Midbrain (tissue), 1 donor: ENCODE measurements at places on chromosomes 2 and 18.

DNA sequence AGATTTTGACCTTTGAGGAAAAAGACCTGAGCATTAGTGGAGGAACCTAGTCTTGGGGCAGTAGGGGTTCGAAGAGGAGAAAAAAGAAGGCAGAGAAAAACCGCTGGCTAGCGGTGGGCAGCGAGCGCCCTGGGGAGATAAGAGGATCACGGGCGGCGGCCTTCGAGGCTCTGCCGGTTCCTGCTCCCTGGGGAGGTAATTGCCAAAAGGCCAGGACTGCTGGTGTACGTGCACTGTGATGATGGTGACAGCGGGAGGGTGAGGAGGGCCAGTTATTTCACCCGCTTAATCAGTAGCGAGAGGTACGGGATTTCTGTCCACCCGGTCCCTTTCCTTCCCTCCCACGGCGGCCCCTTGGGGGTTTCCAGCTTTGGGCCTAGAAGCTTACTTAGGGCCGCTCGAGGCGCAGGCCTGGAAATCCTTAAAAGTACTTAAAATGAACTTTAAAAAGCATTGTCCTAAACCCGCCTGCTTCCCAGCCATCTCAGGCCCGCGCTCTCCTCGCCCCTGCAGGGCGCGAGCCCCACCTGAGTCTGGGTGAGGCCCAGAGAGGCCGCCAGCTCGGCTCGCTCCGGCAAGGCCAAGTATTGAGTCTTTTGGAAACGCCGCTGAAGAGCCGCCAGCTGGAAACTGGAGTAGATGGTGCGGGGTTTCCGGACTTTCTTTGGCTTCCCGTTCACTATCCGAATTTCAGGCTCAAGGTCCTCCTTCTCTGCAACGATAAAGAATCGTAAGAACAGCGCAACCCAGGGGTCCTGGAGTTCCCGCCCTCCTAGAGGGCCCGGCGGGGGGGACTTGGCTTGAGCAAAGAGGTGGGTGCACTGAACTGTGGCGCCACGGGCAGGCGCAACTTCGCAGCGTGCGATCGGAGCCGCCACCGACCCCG, 1.5 kb downstream of the DLX2 start:
- no peak for DNase-seq

DNA sequence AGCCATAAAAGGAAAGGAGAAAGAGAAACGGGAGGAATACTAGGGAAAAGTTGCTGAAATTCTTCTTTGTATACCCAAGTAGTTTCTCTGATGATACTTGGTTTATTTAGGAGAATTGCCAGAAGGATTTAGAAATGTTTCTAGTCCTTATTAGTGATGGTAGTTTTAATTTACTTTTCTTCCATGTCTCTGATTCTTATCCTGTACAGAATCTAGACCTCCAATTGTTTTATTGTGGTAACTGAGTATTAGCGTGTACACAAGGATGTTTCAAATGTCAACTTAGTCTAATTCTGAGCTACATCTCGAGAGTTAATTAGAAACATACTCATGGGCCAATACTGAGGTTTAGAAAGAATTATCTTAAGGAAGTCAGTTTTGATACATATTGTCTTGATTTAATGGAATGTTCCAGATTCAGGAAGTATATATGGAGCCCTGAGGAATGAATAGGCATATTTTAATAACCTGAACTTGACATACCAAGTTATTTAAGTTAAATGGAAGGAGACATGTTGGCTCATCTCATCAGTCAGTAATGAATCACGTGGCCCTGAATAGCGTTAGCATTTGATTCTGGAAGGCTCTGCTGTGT, 219.6 kb downstream of the LTBP1 start:
- DNase-seq: no peak

DNA sequence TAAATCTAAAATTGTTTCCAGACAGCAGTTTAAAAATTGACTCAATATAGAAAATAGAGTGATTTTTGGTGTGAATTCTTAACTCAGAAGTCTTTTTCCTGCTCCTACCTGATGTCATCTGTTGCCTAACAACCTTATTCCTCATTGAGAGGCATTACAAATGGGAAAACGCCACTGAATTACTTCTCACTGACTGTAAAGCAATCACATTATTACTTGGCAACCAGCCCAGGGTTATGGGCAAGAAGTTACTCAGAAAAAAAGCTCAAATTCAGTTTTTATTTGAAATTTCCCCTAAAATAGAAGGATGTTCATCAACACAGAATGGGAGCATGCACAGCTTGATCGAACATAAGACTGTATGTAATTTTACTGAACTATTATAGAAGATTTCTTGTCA, 201.8 kb upstream of the GULP1 start:
- no peak for DNase-seq

DNA sequence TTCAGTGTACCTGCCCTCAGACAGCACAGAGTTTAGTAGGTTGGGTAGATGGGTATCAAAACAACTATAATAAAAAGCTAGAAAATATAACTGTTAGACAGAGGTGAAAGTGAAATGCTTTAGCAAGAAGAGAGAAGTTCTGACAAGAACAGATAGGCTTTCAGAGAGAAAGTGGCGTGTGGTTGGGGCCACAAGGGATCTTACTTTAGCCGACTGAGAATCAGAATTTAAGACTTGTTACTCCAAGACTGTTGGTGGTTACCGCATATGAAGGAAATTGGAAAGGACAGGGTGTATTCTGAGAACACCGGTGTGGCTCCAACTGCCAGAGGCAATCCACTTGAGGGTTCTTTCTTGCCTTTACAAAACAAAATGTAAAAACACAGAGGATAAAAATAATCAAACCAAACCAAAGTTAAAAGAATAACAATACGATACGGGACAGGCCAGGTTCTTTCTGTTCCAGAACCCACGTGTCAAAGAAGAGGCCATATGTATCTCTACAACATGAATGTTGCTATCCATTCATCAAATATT, 44.4 kb upstream of the AGPS start:
- DNase-seq: no peak
